ENCODE measurements at places on chromosomes 5 and 9.
A peak's percentile ranks its signal among the peaks of the same experiment; 100 is the strongest.

- DNase-seq = no peak
These were observed 68.1 kb upstream of the GGTA1 start for GRCh38 chr9:121567500-121568342.

DNA sequence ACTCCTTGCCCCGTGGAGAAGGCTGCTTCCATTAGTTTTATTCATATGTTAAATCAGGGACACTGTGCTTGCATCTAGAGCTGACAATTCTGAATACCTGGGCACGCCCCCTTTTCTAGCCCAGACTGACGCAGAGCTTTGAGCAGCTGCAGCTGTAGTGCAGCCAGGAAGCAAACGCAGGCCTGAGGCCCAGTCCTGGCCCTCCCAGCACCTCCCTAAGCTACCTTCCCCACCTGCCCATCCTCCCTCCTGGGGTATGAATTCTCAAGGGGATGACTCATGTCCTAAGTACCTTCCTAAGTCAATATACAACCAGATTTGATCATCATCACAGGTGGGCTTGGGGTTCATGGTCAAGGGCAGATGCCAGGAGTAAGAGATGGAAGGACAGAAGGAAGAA, 3.5 kb downstream of the PHF19 start:
- no peak for DNase-seq

GRCh38 chr9:133375116-133375723, 640 bp downstream of the SURF4 start:
- no peak for DNase-seq

GRCh38 chr9:126723807-126724172, 81.0 kb upstream of the ZBTB43 start:
- no peak for DNase-seq

- no peak for DNase-seq
These were observed 1.1 kb downstream of the PTGER4 start for GRCh38 chr5:40680741-40681362.

DNA sequence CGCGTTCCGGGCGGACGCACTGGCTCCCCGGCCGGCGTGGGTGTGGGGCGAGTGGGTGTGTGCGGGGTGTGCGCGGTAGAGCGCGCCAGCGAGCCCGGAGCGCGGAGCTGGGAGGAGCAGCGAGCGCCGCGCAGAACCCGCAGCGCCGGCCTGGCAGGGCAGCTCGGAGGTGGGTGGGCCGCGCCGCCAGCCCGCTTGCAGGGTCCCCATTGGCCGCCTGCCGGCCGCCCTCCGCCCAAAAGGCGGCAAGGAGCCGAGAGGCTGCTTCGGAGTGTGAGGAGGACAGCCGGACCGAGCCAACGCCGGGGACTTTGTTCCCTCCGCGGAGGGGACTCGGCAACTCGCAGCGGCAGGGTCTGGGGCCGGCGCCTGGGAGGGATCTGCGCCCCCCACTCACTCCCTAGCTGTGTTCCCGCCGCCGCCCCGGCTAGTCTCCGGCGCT, at the start of gene DAPK1:
Gene DAPK1 (plus strand): TSS at position 264 of the 442 bp plus-strand sequence. CDS start 1,211 bp downstream, outside the sequence.
- DNase-seq = peak; percentile 31

- DNase-seq = peak; percentile 65
These were observed 143.6 kb downstream of the BOD1 start for GRCh38 chr5:173472784-173473278.

DNA sequence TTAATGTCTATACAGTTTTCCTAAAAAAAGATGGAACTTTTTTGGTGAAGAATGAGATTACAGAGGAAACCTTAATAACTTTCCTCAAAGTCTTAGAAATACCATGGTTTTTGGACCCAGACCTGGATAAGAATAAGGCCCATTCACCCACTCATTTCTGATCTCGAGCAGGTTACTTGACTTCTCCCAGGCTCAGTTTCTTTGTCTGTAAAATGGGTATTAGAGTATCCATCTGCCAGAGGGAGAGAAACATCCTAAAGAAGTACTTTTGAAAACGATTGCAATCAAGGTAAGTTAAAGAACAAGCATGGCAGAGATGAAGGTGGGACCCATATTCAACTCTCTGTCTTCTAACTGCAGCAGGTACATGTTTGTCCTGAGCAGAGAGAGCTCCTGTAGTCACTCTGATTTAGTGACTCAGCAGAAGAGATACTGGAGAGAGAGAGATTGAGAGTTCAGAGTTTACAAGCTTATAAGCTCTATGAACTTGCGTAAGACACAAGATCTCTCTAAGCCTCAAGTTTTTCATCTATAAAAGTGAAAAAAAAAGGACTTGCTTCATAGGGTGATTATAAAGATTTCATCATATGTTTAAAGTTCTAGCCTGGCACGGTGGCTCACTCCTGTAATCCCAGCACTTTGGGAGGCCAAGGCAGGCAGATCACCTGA, 379.4 kb upstream of the SGCD start:
- no peak for DNase-seq

- DNase-seq = no peak
These were observed 17.9 kb upstream of the NOTCH1 start for GRCh38 chr9:136563646-136564325.

DNA sequence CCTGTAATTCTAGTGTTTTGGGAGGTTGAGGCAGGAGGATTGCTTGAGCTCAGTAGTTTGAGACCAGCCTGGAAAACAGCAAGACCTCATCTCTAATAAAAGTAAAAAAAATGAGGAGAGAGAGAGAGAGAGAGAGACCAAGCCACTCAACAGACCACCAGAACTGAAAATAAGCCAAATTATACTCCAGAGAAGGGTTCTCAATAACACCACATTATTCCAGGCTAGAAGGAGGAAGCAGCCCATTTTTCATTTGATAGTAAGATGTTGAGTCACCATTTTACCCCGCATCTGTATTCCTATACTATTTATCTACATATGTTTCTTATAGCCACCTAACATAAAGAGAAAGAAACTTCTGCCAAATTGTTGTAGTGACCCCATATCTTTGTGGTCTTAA, 134.8 kb downstream of the PCSK5 start:
- no peak for DNase-seq

GRCh38 chr5:41519801-41520200, 9.4 kb upstream of the PLCXD3 start:
- DNase-seq = no peak
